ENCODE measurements at places on chromosomes 5 and 9.

- no peak for DNase-seq
Observed at GRCh38 chr9:127448112-127448805, 2.9 kb downstream of the RPL12 start.

GRCh38 chr9:133843250-133843649 lies 105.1 kb upstream of the SARDH start:
- DNase-seq: no peak

DNA sequence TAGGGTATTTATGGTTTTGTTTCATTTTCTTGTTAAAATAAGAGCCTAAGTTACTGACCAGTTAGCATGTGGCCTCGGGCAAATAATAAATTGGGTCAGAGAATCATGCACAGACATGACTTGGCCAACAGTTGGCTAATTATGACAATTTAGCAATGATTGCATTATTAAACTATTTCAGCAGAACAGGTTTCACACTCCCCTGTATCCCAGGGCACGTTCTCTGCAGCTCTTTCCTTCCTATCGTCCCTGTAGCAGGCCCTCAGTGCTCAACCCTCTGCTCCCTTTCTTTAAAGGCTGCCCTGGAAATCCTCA lies 167.9 kb downstream of the TSSK1B start:
- DNase-seq: no peak

GRCh38 chr9:137555179-137555578 lies 3.5 kb downstream of the MRPL41 start:
- DNase-seq: no peak

- no peak for DNase-seq
Observed at GRCh38 chr5:138625134-138625533, 49.9 kb upstream of the HSPA9 start.

GRCh38 chr5:95620870-95621838 lies 1.3 kb downstream of the GPR150 start:
- DNase-seq: no peak

DNA sequence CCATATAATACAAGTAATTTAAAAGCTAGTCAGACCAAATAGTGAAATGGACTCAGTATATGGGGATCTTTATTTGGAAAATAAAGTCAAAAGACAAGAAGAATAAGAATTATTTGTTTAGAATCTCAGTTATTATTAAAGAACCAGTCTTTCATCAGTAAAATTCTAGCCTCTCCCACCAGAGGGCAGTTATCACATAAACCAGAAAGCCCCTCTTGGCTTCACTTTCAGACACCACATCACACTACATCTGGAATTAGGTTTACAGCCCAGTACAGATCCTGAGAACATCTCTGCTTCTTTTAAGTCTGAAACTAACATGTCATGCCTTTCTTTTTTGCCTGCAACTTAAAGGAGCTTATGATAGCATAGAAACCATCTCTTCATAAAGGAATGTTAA lies 12.2 kb upstream of the HSPB3 start:
- peak; percentile 23 for DNase-seq

DNA sequence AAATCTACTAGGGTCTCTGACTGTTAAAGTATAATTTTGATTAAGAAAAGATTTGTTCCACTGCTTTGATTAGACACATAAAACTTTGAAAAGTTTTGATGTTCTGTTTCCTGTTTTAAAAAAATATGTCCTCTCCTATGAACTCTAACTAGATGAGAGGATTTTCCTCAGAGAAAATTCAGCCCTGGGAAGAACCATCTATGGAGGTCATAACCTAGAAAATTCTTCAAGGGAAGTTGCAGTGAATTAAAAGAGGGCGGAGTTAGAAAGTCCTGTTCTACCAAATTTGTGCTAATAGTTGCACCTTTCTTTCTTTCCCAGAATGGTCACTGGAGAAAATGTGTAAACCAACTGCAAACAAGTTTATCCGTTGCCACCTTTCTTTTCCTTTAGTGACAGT lies 27.7 kb downstream of the PIK3R1 start:
- DNase-seq: no peak

DNA sequence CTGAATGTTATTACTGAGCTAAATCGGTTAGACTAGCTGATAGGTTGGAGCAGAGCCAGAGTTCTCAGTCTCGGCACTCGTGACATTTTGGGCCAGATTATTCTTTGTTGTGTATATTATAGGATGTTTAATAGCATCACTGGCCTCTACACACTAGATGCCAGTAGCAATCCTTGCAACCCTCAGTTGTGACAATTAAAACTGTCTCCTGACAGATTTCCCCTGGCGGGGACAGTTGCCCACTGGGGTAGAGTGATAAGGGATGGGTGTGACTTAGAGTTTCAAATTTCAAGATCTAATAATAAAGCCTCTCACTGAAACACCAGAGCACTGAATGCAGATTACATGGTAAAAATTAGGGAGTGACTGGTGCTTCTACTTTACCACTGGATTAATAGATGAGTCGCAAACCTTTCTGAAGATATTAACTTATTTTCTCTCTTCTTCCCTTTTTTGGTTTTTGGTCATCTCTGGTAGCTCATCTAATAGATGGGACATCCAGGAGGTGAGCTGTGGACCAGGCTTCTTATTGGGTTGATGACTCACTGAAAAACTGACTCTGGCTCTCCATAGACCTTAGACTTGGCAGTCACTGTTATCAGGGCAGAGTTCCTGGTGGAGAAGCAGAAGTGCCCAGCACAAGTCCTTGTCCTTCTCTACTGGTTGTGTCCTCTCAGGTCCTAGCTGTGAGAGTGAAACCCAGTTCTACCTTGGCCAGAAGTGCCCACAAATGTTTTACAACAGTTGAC lies 150.3 kb downstream of the UNC13B start:
- DNase-seq: no peak

- DNase-seq: no peak
Observed at GRCh38 chr5:172074896-172075295, 68.5 kb upstream of the FBXW11 start.

DNA sequence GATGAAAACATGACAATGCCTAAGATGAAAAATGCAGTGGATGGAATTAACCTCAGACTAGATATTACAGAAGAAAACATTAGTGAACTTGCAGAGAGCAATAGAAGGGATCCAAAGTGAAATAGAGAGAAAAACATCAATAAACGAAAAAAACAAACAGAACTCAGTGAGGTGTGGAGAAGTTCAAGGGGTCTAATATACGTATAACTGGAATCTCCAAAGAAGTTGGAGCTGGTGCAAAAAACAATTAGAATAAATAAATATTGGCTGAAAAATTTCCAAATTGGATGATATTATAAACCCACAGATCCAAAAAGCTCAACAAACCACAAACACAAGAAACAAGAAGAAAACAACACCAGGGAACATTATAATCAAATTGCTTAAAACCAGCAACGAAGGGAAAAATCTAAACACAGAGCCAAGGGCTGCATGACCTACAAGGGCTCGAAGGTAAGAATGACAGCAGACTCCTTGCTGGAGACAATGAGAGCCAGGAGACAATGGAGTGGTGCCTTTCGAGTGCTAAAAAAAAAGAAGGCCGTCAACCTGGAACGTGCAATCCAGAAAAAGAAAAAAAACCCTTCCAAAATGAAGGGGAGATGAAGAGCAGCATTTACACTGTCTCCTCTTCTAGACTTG lies 11.8 kb downstream of the FAM163B start:
- no peak for DNase-seq

All from SW 1271 (cell line).